Stimulated activated CD4-positive, alpha-beta T cell treated with anti-CD3 and anti-CD28 coated beads, TNF-alpha, amount 100 ng/mL, for 1 hour (primary cell): ENCODE measurements at places on chromosomes 1 and 21.
A peak's percentile ranks its signal among the peaks of the same experiment; 100 is the strongest.

DNA sequence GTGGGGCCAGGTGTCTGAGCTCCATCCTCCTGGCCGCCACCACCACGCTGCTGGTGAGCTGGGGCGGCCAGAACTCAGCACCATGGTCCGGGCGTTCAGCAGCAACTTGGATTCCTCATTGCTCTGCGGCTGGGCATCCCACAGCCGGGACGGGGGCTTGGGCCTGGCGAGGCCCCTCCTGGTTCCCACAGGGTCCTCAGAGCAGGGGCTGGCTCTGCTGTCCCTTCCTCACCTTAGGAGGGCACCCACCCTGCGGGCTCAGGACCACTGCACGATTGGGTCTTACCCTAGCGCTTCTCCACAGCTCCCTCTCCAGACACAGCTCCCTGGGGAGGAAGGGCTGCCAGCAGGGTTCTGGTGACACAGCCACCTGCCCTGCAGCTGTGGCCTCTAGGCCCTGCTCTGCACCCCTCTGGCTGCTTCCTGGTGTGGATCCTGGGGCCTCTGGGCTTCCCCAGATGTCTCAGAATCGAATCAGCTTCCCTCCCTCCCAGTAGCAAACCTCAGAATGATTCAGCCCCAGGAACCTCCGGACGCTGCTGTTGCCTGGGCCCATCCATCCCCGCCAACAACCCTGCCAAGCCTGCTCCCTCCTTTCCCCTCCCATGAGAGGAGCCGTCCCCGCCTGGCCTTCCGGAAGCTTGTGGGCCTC, 25.0 kb downstream of the CRYAA start:
- DNase-seq, result no peak

GRCh38 chr1:58190267-58190988, 356.1 kb downstream of the OMA1 start:
- no peak for DNase-seq

- peak; percentile 81 for DNase-seq
Measured at GRCh38 chr1:28886731-28887418, 27.5 kb upstream of the EPB41 start.

GRCh38 chr1:3053986-3054385, 15.0 kb upstream of the PRDM16 start:
- DNase-seq, result no peak

- no peak for DNase-seq
Measured at GRCh38 chr1:204670152-204670927, 15.2 kb downstream of the LRRN2 start.

DNA sequence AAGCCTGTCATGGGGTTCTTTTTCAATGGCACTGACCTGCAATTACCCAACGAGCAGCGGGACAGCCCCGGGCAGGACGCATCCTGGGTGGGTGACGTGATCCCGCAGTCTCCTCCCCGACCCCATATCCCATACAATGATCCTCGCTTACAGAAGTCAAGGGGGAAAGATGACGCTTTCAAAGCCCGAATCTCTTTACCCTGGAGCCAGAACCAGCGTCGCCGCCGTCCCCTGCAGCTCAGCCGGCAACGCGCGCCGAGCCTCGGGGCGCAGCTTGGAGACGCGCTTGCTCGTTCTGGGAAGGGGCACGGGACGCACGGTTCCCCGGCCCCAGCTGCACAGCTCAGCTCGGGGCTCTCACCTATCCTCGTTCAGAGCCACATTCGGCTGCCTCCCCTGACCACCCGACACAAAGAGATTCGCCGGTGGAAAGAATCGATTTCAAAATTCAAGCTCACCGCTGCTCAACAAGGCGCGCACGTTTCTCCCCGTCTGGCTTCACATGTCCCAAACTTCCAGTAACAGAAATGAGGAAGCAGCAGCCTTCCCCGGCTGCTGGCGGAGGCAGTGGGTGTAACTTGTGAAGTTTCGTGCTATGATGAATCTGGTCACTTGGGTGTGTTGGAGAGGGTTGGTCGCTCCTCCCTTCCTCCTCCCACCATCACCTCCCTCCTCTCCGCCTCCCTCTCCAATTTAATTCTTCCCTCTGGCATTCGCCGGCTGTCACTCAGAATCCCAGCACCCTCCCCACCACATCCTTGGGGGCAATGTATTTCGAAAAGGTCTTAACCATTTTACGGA, at the start of gene TIAM1:
Gene TIAM1, minus strand, starts transcription at position 582 of the 801 bp plus-strand sequence. CDS start 77,289 bp downstream, outside the sequence.
- no peak for DNase-seq

DNA sequence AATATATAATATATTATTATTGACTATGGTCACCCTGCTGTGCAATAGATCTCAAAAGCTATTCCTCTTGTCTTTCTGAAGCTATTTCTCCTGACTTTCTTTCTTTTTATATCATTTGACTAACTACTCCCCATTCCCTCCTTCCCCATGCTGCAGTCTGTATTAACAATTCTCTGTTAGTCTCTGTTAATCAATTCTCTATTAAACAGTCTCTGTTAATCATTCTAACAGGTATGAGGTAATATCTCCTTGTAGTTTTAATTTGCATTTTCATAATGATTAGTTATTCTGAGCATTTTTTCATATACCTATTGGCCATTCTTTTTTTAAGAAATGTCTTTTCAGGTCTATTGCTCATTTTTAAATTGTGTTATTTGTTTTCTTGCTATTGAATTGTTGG, 201.0 kb upstream of the B3GALT2 start:
- no peak for DNase-seq

GRCh38 chr1:204711947-204712701, 26.6 kb upstream of the LRRN2 start:
- DNase-seq, result no peak
